Nucleus accumbens (tissue), 56 donors: ENCODE measurements at places on chromosomes 6 and 20.

DNA sequence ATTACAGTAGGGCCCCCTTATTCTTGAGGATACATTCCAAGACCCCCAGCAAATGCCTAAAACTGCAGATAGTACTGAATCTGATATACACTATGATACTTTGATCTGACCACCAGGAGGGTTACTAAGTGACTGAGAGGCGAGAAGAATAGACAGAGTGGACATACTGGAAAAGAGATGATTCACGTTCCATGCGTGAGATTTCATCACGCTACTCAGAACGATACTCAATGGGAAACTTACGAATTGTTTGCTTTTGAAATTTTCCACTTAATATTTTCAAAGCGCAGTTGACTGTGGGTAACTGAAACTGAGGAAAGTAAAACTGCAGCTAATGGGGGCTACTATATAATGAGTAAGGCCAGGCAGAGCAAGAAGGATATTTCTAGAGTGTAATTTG lies 60.8 kb downstream of the STX11 start:
- no peak for DNase-seq

GRCh38 chr6:72048080-72048479 lies 161.7 kb downstream of the RIMS1 start:
- no peak for DNase-seq

DNA sequence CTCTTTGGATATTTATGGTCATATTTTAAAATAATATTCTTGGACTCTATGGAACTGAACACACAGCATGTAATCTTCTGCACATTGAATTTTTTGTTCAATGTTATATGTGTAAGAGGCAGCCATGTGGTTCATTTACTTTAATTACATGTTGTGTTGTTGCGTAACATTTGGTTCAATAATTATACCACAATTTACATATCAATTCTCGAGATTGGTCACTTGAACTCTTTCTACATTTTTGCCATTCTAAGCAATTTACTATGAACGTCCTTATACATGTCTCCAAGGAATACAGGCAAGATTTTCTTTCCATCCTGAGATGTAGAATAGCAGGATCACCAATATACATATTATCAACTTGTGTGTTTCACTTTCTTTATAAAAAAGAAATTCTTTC lies 18.5 kb upstream of the STMND1 start:
- no peak for DNase-seq

- DNase-seq = no peak
These were observed 7.1 kb downstream of the GJA1 start for GRCh38 chr6:121442576-121442975.

DNA sequence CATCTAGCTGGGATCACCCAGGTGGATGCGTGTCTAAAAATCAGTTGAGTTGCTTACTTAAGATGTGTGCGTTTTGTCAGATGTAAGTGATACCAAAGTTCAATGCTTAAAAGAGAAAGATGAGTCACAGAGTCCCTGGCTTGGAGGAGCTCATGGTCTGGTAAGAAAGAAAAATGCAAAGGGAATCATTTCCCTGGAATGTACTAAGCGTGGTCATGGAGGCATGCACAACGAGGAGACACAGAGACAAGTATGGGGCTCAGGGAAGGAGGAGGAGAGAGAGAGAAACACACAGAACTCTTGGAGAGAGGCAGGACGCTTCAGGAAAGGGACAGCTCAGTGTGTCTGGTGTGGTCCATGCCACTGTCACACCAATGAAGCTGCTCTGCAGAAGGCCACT lies 186.9 kb upstream of the GMDS start:
- no peak for DNase-seq

- no peak for DNase-seq
These were observed 901 bp upstream of the TMEM151B start for GRCh38 chr6:44269178-44269920.

DNA sequence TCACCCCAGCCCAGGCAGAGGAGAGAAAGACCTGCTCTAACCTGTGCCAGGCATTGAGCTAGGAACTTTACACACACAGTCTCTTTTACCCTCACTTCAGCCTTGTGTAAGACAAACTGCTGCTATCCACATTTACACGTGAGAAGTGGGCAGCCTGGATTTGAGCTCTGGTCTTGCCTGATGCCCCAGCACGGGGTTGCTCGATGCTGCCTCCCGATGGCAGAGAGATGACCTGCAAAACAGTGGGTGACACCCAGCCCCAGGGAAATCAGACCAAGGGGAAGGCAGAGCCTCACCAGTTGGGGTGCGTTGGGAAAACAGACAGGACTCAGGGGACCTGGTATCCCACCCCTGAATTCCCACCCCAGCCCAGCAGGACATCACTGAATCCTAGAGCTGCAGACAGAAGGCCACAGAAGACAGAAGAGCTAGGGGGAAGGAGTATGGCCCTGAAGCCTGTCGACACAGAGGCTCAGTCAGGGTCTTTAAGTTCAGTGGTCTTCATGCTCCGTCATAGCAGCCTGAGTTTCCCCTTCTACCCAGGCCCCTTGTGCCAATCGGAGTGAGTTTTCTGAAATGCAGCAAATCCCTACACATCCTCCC lies 990 bp downstream of the BPI start:
- no peak for DNase-seq

DNA sequence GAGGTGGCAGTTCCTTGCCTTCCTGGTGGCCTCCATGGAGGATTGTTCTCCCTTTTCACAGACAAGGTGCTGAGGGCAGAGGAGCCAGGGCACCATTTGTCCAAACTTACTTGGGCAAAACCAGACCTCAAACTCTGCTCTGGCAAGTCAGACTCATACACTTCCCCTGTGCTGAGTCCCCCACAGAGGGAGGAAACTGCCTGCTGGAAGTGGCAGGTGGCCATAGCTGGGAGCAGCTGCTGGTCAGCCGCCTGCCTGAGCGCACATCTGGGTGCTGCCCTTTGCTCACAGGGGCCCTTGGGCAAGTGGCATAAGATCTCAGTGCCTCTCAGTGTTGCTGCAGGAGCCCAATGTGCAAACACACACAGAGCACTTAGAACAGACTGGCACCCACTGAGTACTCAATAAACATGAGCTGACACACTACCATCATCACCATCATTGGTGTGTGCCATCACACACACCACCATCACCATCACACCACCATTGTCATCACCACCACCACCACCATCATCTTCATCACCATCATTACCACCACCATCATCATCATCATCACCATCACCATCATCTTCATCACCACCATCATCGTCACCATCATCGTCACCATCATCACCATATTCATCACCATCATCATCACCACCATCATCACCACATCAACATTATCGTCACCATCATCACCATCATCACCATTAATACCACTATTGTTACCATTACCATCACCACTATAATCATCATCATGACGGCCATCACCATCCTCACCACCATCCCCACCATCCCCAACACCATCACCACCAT lies 17.6 kb downstream of the NOL4L start:
- DNase-seq = no peak

DNA sequence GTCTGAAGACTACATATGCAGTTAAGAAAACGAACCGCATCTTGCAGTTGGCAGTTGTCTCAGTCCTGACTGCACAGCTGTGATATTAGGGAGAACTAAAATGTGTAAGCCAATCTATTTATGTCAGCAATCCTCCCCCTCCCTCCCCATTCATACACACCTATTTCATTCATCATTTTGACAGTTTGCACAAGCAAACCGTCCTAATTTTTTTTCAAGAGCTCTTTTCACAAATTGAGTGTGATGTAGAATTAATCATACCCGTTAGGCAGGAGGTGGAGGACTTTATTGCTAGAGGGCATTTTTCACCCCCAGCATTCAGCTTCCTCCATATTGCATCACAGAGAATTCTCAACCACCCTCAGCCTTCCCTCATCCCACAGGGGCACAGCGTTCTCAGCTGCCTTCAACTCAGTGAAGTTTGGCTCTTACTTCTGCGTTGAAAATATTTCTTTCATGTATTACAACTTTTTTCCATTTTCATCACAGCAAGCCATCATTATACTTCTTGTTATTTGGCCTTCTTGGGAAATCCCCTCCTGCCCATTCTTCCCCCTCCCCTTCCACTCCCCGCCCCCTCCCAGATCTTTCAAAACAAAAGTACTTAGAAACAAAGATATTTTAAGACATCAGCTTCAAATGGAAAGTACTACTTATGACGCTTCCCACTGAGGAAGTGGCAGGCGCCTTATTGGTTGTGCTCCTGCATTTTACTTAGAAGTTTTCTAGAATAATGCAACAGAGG lies 37.5 kb downstream of the NOX3 start:
- no peak for DNase-seq

GRCh38 chr6:43743682-43744381 lies 26.2 kb upstream of the VEGFA start:
- DNase-seq = no peak

- no peak for DNase-seq
These were observed 208.7 kb downstream of the ALDH8A1 start for GRCh38 chr6:134741200-134741536.

DNA sequence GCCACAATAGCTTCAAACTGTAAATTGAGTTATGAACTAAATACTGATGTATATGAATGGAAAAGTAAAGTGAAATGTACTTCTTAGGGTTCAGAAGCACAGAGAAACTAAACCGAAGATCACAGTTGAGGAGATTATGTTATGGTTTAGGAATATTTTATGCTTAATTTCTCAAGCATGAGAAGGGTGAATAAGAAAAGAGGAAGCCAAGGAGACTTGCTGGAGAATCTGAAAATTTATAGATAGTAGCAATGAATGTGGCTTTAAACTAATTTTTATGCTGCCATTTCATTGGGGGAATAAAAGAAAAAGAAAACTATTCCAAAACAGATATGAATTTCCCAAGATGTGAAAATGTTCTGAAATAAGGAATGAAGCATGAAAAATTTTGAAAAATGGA lies 5.6 kb downstream of the ANKS1A start:
- no peak for DNase-seq

DNA sequence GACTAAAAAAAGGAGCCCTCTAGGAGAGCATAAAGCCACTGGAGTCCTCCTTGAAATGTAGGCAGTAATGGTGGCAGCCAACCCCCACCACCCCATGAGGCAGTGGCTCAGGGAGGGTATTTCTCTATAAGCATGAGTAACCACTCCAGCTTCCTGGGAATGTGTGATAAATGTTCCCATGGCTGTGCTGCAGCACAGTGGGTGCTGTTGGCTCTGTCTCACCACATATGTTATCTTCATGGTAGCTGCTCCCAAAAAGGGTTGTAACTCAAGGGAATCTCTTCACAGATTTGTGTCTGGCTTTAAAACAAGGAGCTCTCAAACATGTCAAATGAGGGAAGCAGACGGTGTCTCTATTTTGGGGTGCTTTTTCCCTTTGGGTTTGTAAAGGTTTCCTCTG lies 7.5 kb upstream of the PHACTR1 start:
- no peak for DNase-seq

DNA sequence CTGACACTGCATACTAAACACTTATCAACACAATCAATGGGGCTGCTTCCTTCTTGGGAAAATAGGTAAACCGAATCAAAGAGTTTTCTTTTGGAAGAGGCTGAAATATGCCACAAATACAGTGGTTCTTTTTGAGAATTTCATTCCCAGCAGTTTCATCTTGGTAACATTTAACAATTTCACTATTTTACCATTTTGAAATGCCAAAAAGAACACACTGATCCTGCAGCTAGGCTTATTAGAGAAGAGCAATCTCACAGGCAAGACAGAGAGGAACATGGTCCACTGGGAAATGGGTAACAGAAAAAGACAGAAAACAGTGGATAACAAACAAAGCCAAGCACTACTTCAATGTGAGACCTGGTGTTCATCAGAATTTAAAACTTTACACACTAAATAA lies 2.5 kb downstream of the CNR1 start:
- no peak for DNase-seq

- no peak for DNase-seq
These were observed 90.4 kb downstream of the FARS2 start for GRCh38 chr6:5351552-5352210.

DNA sequence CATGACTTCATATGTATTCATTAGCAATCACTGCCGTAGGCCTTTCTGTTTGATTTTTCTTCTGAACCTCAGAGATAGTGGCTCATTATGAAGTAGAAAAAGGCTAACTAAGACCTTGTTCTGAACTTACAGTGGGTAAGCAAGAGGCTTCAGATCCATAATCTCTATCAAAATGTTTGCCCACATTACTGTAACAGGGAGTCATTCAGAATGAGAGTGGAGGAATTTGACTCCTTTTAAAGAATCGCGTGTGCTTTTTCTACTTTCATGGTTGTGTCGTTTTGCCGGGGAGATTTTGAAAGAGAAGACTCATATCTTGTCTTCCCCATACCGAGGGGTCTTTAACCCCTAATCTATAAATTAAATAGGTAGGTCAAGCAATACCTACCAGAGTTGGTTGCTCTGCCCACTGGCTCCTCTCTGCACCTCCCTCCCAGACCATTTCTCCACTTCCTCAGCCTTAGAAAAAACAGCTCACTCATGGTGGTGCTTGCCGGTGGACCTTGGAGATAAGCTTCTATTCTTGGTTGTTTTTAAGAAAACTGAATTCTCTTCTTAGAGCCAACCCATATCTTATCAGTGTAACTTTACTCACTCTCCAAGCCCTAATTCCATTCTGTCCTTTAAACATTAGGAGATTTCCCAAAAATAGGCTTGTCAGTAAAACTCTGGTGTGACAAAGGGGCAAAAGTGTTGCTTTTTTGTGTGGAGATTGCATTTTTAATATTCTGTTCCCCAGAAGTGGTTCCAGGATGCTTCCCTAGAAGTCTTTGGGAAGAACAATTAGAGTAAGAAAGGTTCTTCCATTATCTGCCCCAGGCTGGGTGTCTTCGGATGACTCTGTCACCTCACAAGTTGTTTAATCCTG lies 56.6 kb downstream of the E2F3 start:
- DNase-seq = no peak

DNA sequence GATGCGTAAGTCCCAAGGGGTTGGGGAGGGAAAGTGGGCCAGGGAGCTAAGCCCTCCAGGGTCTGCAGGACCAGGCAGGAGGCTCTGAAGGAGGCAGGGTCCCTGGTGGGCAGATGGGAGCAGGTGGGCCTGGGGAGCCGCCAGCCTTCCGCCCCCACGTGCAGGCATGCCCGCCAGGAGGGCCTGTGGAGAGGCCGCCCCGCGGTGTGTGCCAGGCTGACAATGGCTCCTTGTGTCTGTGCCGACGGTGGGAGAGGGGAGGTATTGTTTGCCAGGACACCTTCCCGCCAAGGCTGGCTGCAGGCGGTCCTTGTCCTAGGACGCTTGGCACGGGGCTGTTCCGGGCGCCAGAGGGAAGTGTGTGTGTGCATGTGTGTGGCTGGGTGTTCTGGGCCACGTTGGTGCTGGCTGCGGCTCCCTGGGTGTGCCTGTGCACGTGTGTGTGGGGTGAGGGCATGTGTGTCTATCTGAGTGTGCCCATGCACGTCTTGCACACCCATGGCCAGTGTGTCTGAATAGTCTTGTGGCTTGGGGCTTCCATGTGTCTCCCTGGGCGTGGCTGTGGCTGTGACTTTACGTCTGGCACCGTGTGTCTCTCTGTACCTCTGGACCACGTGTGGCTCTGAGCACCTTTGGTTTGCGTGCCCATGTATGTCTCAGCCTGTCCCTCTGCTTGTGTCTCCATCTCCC lies 153.0 kb downstream of the CEBPB start:
- DNase-seq = no peak

- DNase-seq = no peak
These were observed 114.6 kb downstream of the DLL1 start for GRCh38 chr6:170176136-170176897.

- no peak for DNase-seq
These were observed at the start of gene GNMT for GRCh38 chr6:42960243-42961019. Gene GNMT (plus strand): TSS chr6:42960754. CDS start chr6:42960768, 14 bp downstream.
